ENCODE measurements at places on chromosomes 3 and 15. TPM values are rescaled to one million over a fixed set of nuclear protein-coding genes. Genes with fewer than 3 reads are reported as not detected.

The DPPA2 gene
- not detected for total RNA-seq

The GP9 gene
- total RNA-seq, result not detected

The KNL1 gene
- 28.2 TPM for total RNA-seq

The GOLGA8J gene
- total RNA-seq, result not detected

The NUP210 gene
- total RNA-seq, result under 0.01 TPM

The MST1R gene
- total RNA-seq, result 1.9 TPM

The PIF1 gene
- 5.0 TPM for total RNA-seq
